MV-4-11 (cell line): ENCODE measurements at places on chromosomes 3 and 15.

DNA sequence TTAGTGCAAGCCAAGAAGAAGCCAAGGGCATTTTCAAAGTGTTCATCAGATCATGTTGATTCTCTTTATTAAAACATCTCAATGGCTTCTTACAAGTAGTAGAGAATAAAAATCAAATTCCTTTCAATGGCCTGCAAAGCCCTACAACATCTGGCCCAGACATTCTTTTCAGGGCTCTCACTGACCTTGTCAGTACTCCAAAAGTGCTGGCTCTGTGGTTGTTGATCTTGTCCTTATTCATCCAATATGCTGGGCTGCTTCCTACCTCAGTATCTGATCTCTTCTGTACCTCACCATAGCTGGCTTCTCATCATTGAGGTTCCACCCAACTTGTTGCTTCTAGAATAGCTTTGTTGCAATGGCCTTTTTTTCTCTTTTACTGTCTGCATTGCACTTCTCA lies 74.0 kb upstream of the SAMMSON start:
- DNase-seq = no peak

- DNase-seq = no peak
These were observed 39.6 kb downstream of the TMEM266 start for GRCh38 chr15:76099388-76099787.

DNA sequence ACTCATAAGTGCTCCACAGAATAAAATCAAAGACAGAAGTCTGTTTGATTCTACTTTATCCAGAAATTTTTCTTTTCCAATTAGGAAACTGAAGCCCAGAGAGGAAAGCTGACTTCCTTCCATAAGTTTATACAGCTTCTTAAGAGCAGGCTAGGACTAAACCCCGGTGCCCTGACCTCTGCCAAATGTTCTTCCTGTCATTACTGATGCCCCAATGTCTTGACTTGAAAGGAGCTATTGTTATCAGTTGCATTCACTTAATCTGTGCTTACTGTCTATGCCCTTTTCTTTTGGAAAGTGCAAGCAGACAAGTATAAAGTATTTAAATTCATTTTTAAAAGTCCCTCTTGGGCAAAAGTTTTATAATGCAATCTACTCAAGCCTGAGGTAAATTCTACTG lies 18.1 kb downstream of the CD200 start:
- no peak for DNase-seq

DNA sequence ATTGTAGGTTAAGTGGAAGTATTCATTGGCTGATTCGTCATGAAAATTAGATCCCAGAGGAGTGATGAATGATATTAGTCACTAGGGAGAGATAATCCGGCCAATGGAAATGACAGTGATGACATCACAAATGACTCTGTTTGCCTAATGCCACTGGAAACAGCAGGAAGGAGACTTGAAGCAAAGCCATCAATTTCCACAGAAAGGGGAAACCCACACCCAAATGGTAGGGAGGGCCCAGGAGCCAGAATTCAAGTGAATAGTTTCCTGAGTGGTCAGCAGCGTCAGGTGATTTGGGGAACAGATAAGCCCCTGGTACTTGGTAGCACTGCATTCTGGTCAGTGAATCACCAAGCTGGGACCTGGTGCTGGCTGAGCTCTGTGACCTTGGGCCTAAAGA lies 3.3 kb upstream of the ADAMTS9 start:
- no peak for DNase-seq

GRCh38 chr15:35376707-35377106 lies 169.3 kb downstream of the DPH6 start:
- no peak for DNase-seq

DNA sequence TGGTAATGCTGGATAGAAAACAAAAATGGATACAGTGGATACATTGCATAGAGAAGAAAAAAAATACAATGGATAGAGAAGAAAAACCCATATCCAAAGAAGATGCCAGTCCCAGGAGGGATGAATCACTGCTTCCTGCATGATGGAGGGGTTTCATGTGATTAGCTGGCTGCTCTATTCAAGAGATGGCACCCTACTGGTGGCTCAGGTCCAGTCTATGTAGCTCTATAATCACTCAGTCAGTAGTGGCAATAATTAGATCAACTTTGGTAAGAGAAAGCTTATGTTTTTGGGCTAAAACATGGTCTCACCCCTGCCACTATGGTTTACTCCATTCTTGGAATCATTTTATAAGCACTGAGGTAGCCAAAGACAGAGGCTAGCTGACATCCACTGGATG lies 33.7 kb upstream of the NOX5 start:
- no peak for DNase-seq

DNA sequence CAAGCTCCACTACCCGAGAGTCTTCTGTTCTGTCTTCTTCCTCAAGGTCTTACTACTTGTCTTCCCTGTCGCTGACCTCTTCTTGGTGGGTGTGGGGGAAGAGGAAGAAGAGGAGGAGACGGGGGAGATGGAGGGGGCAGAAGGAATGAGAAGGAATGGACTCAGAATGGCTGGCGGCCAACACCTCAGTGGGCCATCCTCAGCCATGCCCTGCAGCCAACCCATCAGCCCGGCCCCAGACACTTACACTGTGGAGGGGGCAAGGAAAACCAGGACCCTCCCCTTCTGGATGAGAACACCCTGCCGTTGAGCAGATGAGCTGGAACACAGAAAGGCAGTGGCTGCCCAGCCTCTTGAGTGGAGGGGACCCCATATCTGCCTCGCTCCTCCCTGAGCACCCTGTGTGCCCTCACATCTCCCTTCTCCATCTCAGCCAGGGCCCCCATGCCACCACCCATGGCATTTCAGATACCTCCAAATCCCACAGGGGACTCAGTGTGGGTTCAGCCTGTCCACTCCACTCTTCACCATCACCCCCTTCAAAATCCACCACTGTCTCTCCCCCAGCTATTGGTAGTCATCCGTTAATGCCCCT lies 45.5 kb upstream of the PRR23E start:
- no peak for DNase-seq

DNA sequence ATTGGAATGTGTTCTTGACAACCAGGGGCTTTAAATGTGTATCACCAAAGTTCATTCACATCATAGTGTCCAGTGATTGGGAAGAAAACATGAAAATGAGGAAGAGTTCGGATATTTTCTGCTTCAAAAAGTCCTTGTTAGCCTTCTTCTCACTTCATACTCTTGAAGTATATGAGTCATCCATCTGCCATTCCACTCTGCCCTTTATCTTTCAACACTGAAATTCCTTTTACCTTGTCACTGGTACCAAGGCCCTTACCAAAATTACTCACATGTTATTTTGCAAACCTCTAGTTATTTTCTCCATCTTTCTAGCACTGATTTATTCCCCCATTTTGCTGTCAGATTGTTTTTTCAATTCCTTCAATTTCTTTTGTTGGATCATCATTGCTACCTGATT lies 32.5 kb downstream of the OR5H15 start:
- no peak for DNase-seq

DNA sequence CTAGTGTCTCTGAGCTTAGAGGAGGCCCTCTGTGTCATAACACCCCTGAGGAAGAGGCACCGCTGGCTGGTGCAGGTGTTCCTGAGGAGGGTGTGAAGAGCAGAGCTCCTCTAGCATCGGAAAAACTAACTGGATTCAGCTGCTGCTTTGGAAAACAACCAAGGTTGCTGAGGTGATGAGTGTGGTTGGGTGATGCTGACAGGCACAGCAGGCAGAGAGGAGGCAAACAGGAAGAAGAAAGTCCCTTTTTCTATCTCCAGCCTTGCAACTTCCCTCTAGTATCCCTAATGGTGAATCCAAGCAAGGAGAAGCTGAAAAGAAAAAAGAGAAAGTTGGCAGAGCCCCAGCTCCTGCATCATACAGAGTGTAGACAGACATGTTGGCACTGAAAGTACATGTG lies 3.8 kb upstream of the OR4F15 start:
- DNase-seq = no peak

DNA sequence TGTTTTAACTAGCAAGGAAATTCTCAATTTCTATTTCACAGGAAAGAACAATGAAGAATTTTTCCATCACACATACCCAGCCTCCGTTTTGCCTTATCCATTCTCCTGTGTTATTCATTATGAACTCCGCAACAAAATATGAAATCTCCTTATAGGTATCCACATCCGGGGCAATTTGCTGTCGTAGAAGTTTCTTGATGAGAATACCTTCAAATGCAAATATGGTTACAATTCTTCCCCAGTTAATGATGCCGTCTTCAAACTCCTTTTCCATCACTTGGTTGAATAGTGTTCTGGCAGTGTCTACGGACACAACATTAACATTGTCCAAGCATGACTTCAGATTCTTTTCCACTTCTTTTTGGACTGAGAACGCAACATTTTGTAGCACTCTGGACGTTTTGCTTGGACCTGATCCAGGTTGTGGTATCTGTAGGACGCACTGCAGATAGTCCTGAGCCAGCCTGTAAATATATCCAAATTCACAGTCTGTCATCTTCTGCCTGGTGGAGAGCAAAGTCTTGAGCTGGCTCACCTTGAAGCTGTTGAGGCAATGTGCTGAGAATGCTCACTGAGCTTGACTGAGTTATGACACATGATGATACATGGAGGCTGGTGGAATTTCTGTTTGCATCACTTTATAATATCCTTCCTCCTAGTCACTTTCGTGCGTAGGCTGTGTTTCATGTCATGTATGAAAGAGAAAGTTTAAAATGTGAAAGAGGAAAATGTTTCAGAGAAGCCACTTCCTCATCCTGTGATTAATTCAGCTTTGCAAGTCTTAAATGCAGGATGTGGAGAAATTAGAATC lies at the start of gene BCL2A1:
TSS of gene BCL2A1 (minus strand) at position 573 of the 811 bp plus-strand sequence. CDS start at position 496, 77 bp downstream.
- peak; percentile 99 for DNase-seq

GRCh38 chr3:132253262-132253878 lies 63.8 kb upstream of the ACP3 start:
- peak; percentile 66 for DNase-seq

DNA sequence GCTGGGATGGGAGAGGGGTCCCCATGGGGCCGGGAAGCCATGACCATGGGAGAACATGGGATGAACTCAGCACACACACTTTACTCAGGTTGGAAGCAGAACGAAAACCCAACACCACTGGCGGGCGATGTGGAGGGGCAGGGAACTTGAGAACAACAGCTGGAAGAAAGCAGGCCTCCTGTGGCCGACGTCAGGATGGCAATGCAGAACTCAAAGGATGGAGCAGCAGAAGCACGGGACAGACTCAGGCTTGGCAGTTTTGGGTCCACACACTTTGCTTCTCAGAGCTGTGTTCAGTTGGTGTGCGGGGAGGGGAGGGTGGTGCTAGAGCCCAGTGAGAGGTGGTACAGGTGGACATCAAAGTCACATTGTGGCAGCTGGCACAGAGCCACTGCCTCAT lies 80.7 kb downstream of the SEC22A start:
- no peak for DNase-seq
